Trophoblast cell (in vitro differentiated cells and primary cell): ENCODE measurements at places on chromosomes 1 and 21.

DNA sequence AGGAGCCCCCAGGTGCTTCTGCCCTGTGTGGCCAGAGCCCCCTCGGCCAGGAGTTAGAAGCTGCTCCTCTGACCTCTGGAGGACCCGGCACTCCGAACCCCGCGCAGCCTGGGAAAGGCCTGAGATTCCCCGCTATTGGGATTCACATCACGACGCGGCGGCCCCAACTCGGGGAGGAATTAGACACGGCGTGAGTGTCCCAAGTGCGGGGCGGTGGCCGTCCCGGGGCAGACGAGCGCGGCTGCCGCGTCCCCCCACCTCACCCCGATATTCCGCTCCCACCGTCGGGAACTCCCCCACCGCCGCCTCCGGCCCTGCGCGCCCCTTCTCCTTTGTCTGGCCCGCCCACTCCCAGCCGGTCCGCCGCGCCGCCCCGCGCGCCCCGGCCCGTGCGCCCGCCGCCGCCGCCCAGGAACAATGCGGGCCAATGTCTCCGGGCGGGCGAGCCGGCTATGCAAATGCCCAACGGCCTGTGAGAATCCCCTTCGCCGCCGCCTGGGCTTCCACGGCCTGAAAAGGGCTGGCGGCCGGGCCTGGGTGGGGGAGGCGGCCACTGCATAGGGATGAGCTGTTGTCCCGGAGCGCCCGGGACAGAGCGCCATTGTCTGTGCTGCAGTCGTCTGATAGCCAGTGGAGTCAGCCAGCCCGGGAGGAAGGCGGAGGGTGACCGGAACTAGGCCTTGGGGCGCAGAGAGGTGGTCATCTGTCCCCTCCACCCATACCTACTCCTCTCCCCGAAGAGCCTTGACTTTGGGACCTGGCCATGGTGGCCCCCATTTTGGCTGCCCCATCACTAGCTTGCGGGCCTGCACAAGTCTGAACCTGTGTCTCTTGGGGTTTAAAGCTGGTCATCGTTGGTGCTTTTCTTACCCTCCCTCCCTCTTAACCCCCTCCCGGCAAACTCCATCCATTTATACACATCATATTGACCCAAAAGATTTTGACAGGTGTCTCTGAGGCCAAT, 19.4 kb downstream of the RHBG start:
- peak; percentile 66 for DNase-seq

GRCh38 chr21:46155514-46156377, at the start of gene FTCD:
FTCD (minus strand) TSS chr21:46155579; CDS start chr21:46155523, 56 bp downstream.
- DNase-seq: no peak

DNA sequence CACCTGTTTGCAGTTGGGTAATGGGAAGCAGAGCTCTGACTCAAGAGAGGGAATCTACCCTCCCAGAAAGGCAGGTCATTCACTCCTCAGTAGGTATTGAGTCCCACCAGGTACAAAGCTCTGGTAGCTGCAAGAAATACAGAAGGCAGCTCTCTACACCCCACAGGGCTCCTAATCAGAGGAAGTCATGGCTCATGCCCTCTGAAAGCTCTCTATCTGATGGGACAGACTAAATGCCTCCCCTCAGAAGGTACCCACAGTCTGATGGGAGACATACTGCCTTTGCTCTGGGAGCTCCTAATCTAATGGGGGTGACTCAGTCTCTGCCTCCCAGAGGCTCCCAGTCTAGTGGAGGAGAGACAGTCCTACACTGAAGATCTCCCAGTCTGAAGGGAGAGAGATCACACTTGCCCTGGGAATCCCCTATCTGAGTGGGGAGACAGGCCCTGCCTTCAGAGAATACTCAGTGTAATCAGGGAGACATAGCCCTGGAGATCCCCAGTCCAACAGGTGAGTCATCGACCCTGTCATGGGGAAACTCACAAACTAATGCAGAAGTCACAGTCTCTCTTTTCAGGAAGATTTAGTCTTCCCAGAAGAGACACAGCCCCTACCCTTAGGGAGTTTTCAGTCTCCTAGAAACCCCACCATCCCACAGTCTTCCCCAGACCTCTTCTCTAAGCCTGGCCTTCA, 23.7 kb downstream of the CAMK1G start:
- DNase-seq: peak; percentile 25

DNA sequence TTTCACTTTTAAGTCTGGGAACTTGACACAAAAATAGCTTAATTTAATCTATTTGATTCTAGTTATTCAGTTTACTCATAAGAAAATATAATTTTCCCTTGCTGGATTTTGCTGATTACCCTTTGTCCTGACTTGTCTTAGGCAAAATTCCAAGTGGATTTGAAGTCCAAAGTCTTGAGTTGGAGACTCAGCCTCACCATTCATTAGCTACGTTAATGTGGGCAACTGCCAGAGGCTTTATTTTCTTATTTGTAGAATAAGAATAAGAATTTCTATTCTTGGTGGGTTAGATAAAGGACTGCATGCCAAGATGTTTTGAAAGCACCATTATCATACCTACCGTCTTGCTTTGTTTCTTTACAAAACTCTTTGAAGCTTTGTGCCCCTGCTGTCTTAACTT, 22.8 kb upstream of the PAPPA2 start:
- DNase-seq: peak; percentile 83

- no peak for DNase-seq
Measured at GRCh38 chr1:161502641-161503393, 2.4 kb upstream of the FCGR2A start.

DNA sequence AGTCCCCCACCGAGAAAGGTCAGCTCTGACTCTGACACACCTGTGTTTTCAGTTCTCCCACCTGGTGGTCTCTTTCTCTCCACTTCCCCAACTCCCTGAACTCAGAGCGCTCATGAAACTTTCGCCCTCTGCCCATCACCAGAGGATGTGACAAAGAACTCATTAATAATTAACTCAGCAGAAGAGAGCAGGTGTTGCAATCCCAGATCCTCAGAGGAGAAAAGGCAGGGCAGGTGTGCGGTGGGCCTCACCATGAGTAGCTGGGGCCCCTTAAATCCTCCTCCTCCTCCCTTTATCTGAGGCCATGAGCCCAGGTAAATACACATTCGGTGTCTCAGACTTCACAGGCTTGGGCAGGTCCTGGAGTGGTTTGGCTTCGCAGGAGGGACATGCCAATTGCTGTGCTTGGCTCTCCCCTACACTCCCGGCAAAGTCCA, 1.7 kb upstream of the LAMB3 start:
- DNase-seq: no peak

GRCh38 chr1:168897249-168897648, 168.2 kb upstream of the DPT start:
- peak; percentile 39 for DNase-seq

DNA sequence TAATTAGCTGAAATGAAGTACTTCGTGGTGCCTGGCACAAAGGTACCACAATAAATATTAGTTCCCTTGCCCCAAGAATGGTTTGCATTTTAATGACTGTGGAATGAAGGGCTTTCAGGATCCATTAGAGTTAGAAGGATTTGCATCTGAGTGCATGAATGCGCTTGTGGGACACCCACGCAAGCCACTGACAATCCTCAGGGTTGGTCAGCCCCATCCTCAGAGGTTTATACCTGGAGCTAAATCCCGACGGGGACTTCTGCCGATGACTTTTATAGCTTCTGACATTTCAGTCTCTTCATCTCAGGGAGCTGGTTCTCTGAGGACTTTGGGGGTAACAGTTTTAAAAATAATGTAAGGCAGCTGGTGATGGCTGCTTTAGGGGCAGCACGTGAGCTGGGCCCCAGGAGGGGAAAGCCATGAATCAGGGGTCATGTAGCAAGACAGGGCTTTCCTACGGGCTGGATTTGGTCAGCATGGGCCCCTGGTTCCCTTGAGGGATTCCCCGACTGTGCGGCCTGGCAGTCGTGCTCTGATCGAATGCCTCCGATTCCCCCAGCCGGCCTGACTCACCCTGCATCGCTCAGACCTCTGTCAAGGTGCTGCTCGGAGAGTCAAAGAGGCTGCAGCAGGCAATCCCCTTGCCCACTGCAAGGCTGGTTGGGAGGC, 20.8 kb upstream of the IL10 start:
- no peak for DNase-seq

GRCh38 chr1:1212780-1213344, 1.1 kb downstream of the TNFRSF4 start:
- DNase-seq: no peak

DNA sequence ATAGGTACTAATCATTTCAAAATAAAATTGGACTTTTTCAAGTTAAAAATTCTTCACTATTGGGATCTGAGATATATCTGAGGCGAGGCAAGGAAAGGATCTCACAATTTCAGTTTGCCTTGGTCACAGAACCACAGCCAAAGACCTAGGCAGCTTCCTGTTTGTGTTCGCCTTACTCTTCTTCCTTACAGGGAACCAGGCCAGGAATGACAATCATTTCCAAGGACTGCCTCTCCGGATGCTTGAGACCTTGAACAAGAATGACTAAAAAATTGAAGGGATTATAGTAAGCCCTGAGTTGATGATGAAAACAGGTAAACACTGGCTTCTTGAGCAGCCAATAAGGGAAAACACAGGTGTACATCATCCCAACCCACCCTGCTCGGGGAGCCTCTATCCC, 35.2 kb upstream of the SERBP1 start:
- no peak for DNase-seq

DNA sequence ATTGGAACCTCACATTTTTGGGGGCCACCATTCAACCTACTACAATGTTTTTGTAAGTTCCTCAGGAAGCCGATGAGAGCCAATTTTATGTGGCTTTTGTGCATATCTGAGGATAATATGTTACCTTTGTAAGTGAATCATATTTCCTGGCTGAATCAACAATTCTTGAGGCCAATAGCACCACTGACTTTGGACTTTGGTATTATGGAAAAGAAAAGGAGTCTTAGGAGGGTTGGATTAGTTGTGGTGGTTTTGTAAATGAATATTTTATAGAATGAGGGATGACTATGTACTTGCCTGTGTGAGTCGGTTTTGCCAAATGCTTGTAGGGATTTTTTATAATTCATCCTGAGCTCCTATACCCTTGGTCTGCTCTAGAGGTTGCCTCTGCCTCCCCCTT, 181.5 kb upstream of the HMGB4 start:
- no peak for DNase-seq

GRCh38 chr1:172507741-172508140, 25.2 kb upstream of the SUCO start:
- DNase-seq: no peak

- no peak for DNase-seq
Measured at GRCh38 chr1:226051365-226051764, 11.2 kb upstream of the H3-3A start.

DNA sequence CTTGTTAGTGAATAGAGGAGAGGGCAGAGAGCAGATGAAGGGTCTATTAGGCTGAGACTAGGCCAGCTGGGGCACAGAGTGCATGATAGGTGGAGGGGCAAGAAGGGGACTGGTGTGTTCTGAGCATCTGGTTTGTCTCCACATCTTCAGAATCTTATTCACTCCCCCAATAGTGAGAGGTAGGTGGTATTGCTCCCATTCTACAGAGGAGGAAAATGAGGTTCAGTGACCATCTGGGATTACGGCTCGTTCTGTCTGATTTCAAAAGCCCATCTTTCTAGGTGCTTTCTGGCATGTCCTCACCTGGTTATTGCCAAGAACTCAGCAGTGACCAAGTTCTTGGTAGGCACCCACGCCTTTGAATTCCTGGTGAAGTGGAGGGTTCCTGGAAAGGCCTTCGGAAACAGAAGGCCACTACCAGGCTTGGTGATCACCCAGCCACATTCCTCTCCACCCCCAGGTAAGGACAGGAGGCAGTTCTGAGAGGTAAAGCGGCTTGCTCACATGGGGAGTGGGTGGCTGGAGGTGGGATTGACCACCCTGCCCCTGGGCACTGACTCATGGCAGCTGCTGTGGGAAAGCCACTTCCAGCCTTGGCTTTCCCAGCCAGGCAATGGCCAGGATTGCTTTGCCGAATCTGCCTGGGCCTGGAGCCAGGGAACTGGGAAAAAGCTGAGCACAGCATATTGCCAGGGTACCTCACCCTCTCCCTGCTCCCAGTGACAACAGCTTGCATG, 18.8 kb upstream of the CITED4 start:
- no peak for DNase-seq

- no peak for DNase-seq
Measured at GRCh38 chr1:108847494-108847893, 9.4 kb downstream of the AKNAD1 start.

DNA sequence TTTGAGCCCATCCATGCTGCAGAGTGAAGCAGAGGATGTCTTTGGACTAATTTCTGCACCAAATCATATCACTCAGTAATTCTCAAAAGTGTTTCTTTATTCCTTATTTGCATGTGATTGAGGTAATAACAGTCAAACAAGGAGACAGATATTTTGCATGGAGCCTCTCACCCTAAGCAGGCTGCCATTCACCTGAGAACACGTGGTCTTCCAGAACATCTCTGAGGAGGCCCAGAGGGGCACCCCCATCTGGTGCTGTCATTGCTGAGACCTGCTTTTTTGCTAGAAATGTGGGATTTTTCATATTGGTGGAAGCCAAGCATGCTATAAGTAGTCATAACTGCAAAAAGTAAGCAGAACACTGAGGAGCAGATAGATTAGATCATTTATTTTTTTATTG, 7.7 kb downstream of the SLC37A1 start:
- DNase-seq: no peak

- DNase-seq: no peak
Measured at GRCh38 chr1:171426645-171427044, 58.7 kb upstream of the PRRC2C start.

DNA sequence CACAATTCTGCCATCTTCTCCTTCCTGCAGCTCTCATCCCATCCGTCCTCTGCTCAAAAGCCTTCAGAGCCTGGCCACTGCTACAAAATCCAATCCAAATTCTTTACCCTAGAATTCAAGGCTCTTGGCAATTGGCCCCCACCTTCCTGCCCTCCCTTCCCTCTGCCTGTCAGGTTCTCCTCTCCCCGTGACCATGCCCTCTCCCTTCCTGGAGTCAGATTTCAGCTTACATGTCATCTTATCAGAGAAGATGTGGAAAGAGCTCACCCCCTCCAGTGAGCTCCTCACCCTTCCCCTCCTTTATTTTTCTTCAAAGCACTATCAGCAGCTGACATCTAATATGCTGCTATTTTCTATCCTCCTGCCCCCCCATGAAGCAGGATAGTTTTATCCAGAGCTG, 86.9 kb downstream of the GRIK3 start:
- DNase-seq: no peak

DNA sequence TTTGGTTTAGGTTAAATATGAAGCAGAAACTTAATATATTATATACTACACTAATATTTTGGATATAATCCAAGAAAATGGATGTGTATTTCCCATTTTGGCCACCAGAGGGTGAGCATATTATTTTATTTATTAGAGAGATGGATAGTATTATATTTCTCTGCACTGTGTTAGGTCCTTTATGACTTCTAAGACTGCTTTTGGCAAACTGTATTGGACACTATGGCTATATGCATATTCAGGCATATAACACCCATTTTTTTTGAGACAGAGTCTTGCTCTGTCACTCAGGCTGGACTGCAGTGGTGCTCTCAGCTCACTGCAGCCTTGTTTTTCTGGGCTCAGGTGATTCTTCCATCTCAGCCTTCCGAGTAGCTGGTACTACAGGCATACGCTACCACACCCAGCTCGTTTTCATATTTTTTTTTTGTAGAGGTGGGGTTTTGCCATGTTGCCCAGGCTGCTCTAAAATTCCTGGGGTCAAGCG, 17.8 kb upstream of the PGM1 start:
- no peak for DNase-seq

GRCh38 chr21:46122758-46123683, 25.1 kb downstream of the COL6A2 start:
- no peak for DNase-seq
